A549 treated with AZD2906 at 1 μM for 4 hours (cell line): ENCODE measurements at places on chromosomes 16 and 17. TPM values are rescaled to one million over a fixed set of nuclear protein-coding genes. Genes with fewer than 3 reads are reported as not detected.

CLEC18A gene
- total RNA-seq = 0.08 to 0.18 TPM (median 0.13 TPM) in 4 of 5 replicates, not detected in the other

ZP2 gene
- total RNA-seq = not detected in 5 replicates

FGF11 gene
- 0.76 to 1.2 TPM (median 0.85 TPM) in 5 replicates for total RNA-seq

CNEP1R1 gene
- 19.6 to 21.8 TPM (median 20.5 TPM) in 5 replicates for total RNA-seq

ZNF785 gene
- not detected in 5 replicates for total RNA-seq

NOXO1 gene
- total RNA-seq = 0.08 to 0.31 TPM (median 0.28 TPM) in 5 replicates

CHST5 gene
- not detected in 5 replicates for total RNA-seq

CCL7 gene
- 0.11 to 0.25 TPM (median 0.22 TPM) in 5 replicates for total RNA-seq

WWP2 gene
- total RNA-seq = 21.7 to 23.1 TPM (median 22.0 TPM) in 5 replicates

OTOP3 gene
- total RNA-seq = not detected in 5 replicates

SCIMP gene
- not detected in 5 replicates for total RNA-seq

LRRC75A gene
- total RNA-seq = 0.99 to 1.3 TPM (median 1.1 TPM) in 5 replicates

WFIKKN1 gene
- 0.04 to 0.17 TPM (median 0.12 TPM) in 5 replicates for total RNA-seq

MT4 gene
- not detected in 5 replicates for total RNA-seq

TAT gene
- total RNA-seq = 0.03 to 0.15 TPM (median 0.05 TPM) in 4 of 5 replicates, not detected in the other

TEKT5 gene
- 0.18 TPM in 1 of 5 replicates, not detected in the others for total RNA-seq

DNAI2 gene
- total RNA-seq = 0.03 to 0.10 TPM in 2 of 5 replicates, not detected in the others

BRD7 gene
- total RNA-seq = 45.6 to 60.5 TPM (median 56.2 TPM) in 5 replicates

EDC4 gene
- 47.8 to 62.7 TPM (median 58.0 TPM) in 5 replicates for total RNA-seq

HES7 gene
- total RNA-seq = 2.3 to 5.4 TPM (median 5.2 TPM) in 5 replicates

TP53TG3B gene
- 0.14 to 0.29 TPM in 2 of 5 replicates, not detected in the others for total RNA-seq

SDF2 gene
- total RNA-seq = 78.3 to 83.2 TPM (median 82.4 TPM) in 5 replicates

KRT12 gene
- total RNA-seq = not detected in 5 replicates

KCNJ12 gene
- 1.5 to 1.8 TPM (median 1.7 TPM) in 5 replicates for total RNA-seq

KRTAP3-1 gene
- not detected in 5 replicates for total RNA-seq

UMOD gene
- total RNA-seq = not detected in 5 replicates

DGKE gene
- 3.4 to 4.3 TPM (median 3.4 TPM) in 5 replicates for total RNA-seq

KRT32 gene
- 0.06 to 0.09 TPM (median 0.08 TPM) in 3 of 5 replicates, not detected in the others for total RNA-seq

IL17C gene
- total RNA-seq = 0.06 TPM in 1 of 5 replicates, not detected in the others

DRC3 gene
- 2.0 to 2.5 TPM (median 2.1 TPM) in 5 replicates for total RNA-seq

WSCD1 gene
- 1.5 to 3.6 TPM (median 3.3 TPM) in 5 replicates for total RNA-seq

SPN gene
- total RNA-seq = not detected in 5 replicates

TMEM107 gene
- total RNA-seq = 17.9 to 22.3 TPM (median 19.2 TPM) in 5 replicates

C16orf96 gene
- total RNA-seq = 0.02 to 0.06 TPM (median 0.04 TPM) in 5 replicates

PITPNC1 gene
- total RNA-seq = 20.0 to 24.6 TPM (median 24.0 TPM) in 5 replicates

ZNF629 gene
- total RNA-seq = 16.0 to 19.7 TPM (median 17.4 TPM) in 5 replicates

RNF43 gene
- total RNA-seq = 0.26 to 0.45 TPM (median 0.34 TPM) in 5 replicates
